ENCODE measurements at places on chromosomes 11 and 22. TPM values are rescaled to one million over a fixed set of nuclear protein-coding genes. Genes with fewer than 3 reads are reported as not detected.

The SLCO2B1 gene
- total RNA-seq = 4.5 TPM

The MRGPRF gene
- 0.09 TPM for total RNA-seq

The TTLL1 gene
- 1.9 TPM for total RNA-seq

The NPAS4 gene
- total RNA-seq = not detected

The WT1 gene
- total RNA-seq = 6.0 TPM

The LRRC74B gene
- total RNA-seq = not detected

The APOA5 gene
- not detected for total RNA-seq

The CDPF1 gene
- 8.4 TPM for total RNA-seq

The TRMU gene
- 34.6 TPM for total RNA-seq

The TNNT3 gene
- total RNA-seq = 0.14 TPM

The CECR2 gene
- total RNA-seq = 0.05 TPM

The CTSW gene
- total RNA-seq = 0.10 TPM

The EMSY gene
- 11.8 TPM for total RNA-seq

The APOA4 gene
- total RNA-seq = not detected

The F2 gene
- 2.2 TPM for total RNA-seq

The LIN7C gene
- total RNA-seq = 6.6 TPM

The SLC25A18 gene
- 0.15 TPM for total RNA-seq

The CNGA4 gene
- total RNA-seq = 0.07 TPM

The RAB36 gene
- 7.4 TPM for total RNA-seq

The GRAP2 gene
- not detected for total RNA-seq

The TIMP3 gene
- total RNA-seq = 1.1 TPM

The UBQLN3 gene
- not detected for total RNA-seq

The DUSP8 gene
- total RNA-seq = 1.6 TPM

The SLC22A6 gene
- not detected for total RNA-seq

The DBX1 gene
- total RNA-seq = not detected

The GTSE1 gene
- total RNA-seq = 30.0 TPM

The RBM14 gene
- 81.7 TPM for total RNA-seq

The APOC3 gene
- not detected for total RNA-seq

The NAALADL1 gene
- not detected for total RNA-seq

The SPCS2 gene
- total RNA-seq = 233 TPM

The APIP gene
- 22.5 TPM for total RNA-seq

The THY1 gene
- total RNA-seq = 13.3 TPM

The TPBGL gene
- 0.15 TPM for total RNA-seq

The DCDC1 gene
- total RNA-seq = 0.51 TPM

The MMP11 gene
- 0.36 TPM for total RNA-seq

The LIMK2 gene
- total RNA-seq = 7.9 TPM

The MN1 gene
- total RNA-seq = 3.4 TPM

The PTPRCAP gene
- total RNA-seq = 0.15 TPM

The MIAT gene
- total RNA-seq = 0.25 TPM

The BACE1-AS gene
- total RNA-seq = 2.1 TPM

The LDHA gene
- total RNA-seq = 2,911 TPM

The CARD10 gene
- 40.6 TPM for total RNA-seq

The TXN2 gene
- total RNA-seq = 68.1 TPM

The TENM4 gene
- 0.01 TPM for total RNA-seq

The PRG2 gene
- total RNA-seq = not detected

The TMEM191C gene
- 1.2 TPM for total RNA-seq

The SDF2L1 gene
- total RNA-seq = 39.4 TPM

The DTX4 gene
- 4.5 TPM for total RNA-seq

The NKAPD1 gene
- 15.2 TPM for total RNA-seq

The CCDC188 gene
- total RNA-seq = not detected

Data from A549 treated with GW870086 at 1 μM for 4 hours (cell line).